Right forelimb (tissue), 1 donor: ENCODE measurements at places on chromosomes 11 and 22.

DNA sequence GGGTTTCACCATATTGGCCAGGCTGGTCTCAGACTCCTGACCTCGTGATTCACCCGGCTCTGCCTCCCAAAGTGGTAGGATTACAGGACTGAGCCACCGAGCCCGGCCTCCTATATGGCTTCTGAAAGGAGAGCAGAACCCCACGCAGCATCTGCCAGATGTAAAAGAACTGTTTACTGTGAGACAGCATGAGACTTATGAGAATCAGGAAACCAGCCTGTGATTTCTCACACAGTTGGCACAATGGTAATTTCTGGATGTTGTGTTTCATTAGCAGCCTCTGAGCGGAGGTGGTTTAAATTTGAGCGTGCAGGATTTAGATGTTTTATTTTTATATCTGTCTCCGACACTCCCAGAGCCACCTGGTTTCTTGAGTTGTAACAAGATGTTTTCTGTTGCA lies 33.8 kb downstream of the CEP164 start:
- no peak for DNase-seq

- no peak for DNase-seq
Measured at GRCh38 chr11:84193706-84194105, 907.5 kb upstream of the CCDC90B start.

- DNase-seq, result no peak
Measured at GRCh38 chr11:132140056-132140455, 769.6 kb downstream of the NTM start.

DNA sequence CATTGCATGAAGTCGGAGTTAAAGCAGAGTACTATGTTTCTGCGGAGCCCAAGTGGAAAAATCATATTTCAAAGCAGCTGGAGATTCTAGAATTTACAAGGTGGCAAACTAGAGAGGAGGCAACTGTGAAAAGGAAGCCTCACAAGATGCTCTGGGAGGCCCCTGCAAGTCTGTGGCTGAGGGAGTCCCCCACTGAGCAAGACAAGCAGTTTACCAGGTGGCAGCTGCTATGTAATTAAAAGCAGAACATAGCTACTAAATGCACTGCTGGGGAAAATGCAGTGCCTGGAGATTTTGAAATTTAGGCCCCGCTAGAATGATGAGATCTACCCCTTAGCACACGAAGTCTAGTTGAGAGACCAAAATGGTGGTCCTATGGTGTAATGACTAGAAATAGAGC lies 728.0 kb downstream of the OPCML start:
- no peak for DNase-seq

DNA sequence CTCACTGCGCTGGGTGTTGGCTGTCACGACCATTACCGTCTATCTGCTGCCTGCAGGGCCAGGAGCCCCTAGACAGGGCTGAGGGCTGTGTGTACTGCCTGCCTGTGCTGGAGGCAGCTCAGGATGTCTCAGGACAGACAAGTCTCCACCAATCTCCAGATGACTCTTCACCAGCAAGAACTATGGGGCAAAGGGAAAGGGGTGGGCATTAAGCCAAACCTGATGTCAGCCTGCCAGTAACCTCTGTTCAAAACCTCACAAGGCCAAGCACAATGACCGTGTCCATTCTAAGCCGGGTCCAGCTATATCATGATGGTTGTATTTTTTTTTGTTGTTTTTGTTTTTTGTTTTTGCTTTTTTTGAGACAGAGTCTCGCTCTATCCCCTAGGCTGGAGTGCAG lies 31.6 kb downstream of the MAFF start:
- no peak for DNase-seq

DNA sequence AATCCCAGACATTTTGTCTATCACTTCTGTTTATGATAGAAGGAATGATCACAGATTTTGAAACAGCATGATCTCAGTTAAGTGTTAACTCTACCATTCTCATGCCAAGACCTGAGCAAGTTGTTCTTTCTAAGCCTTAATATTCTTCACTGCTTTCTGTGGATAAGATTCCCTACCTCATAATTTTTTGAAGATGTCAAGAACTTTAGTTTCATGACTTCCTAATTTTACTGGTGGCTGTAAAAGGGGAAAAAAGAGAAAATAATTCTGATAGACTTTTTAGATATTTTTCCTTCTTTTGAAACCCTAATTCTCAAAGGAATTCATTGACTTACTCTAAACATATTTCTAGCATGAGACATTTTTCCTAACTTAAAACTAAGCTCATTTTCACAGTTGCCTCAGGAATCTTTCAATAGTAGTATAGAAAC lies 520.0 kb upstream of the LUZP2 start:
- DNase-seq, result no peak

- peak; percentile 81 for DNase-seq
Measured at GRCh38 chr22:29245626-29246385, 22.0 kb downstream of the RHBDD3 start.

- no peak for DNase-seq
Measured at GRCh38 chr11:116644941-116645305, 127.9 kb downstream of the BUD13 start.

DNA sequence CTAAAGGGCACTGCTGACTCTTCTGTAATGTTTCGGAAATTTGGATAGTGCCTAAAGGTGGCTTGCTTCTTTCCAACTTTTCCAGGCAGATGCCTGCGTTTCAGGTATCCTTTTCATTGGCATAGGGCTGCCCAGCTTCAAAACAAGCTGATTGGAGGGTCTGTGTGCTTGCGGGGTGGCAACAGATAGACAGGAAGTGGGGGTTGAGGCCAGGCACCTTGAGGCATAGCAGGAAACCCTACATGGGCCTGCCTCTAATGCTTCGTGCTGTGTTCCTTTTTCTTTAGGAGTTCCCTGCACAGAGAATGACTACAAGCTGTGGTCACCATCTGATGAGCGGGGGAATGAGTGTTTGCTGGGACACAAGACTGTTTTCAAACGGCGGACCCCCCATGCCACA lies 92.2 kb upstream of the SORL1-AS1 start:
- no peak for DNase-seq

- no peak for DNase-seq
Measured at GRCh38 chr11:100011697-100012096, 675.4 kb upstream of the ARHGAP42 start.

DNA sequence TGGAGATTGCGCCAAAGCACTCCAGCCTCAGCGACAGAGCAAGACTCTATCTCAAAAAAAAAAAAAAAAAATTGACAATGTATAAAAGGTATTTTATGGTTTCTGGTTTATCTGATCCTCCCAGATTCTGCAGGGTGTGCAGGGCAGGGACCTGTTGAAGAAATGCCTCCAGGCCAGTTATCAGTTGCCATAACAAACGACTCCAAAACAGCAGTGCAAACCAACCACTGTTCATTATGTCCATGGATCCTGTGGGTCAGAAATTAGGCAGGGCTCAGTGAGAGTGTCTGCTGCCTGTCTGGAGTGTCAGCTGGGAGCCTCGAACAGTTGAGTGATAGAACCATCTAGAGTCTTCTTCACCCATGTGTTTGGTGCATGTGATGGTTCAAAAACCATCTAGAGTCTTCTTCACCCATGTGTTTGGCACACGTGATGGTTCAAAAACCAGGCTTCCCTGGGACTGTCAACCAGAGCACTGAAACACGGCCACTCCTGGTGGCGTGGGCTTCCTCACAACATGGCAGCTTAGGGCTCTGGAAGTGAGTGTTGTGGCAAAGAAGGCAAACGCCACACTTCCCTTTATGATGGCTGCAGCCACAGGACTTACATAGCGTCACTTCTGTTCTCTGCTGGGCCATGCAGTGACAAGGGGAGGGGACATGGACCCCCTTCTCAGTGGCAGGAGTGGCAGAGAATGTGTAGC lies 115.1 kb upstream of the CRYBB3 start:
- DNase-seq, result no peak

DNA sequence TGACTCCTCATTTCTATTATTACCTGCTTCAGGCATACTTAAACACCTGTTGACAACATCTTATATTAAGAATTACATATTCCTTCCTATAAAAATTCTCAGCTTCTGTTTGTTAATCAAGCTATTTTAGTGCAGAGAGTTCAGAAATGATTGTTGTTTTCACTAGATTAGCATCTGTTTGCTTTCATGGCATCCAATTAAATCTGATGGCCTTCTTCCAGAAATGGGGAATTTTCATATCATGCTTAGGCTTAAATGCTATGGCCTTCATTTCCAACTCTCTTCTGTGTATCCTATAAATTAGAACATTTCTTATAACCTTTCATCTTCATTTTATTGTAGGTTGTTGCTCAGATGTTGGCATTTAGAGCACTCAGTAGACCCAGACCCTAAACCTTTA lies 180.0 kb downstream of the WNT11 start:
- DNase-seq, result no peak

- no peak for DNase-seq
Measured at GRCh38 chr22:27785831-27786230, 15.7 kb downstream of the MN1 start.

GRCh38 chr11:130533871-130534270 lies 85.4 kb downstream of the ADAMTS15 start:
- DNase-seq, result no peak

DNA sequence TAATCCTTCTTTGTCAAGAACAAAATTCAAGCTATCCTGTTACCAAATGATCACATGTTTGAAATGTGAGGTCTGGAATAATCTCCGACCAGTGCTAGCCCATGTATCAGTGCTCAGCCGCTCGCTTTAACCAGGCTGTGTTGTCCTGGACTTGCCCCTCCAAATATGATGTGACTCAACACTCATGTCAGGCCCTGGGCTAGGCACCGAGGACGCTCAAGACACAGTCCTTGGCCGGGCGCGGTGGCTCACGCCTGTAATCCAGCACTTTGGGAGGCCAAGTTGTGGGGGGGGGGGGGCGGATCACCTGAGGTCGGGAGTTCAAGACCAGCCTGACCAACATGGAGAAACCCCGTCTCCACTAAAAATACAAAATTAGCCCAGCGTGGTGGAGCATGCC lies 54.1 kb upstream of the WNT7B start:
- peak; percentile 10 for DNase-seq

- no peak for DNase-seq
Measured at GRCh38 chr11:72702096-72702495, 27.9 kb upstream of the PDE2A start.

GRCh38 chr11:106594751-106595351 lies 423.4 kb downstream of the GUCY1A2 start:
- no peak for DNase-seq

- DNase-seq, result no peak
Measured at GRCh38 chr22:24413736-24414385, 13.5 kb upstream of the ADORA2A start.

DNA sequence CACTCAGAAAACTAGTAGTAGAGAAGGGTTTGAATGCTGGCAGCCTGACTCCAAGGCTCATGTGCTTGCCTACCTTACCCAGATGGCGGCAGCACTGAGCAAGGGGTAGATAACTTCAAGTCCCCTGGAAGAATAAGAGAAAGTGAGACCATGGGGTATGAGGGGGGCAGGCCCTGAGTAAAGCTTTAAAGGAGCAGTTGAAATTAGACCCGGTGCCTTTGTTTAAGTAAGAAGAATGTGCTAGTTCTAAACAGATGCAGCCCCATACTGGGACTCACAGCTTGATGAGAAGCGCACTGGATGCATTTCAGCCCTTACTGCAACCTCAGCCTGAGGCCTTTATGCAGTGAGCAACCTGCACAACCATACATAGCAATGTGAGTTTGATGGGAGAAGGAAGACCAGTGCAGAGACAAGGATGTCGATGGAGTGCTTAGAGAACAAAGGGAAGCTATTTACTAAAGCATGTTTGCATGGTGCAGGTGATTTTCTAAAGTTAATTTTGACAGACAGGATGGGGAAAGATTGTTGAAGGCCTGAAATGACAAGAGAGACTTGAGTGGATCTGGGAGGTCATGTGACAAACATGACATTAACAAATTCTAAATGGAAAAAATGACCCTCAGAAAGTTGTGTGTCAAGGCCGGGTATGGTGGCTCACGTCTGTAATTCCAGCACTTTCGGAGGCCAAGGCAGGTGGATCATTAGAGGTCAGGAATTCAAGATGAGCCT lies 27.1 kb upstream of the TMA7B start:
- DNase-seq, result no peak

GRCh38 chr22:19478045-19478900 lies 720 bp downstream of the UFD1 start:
- no peak for DNase-seq
